Activated B cell treated with CpG ODN at 0.5 μM for 24 hours (primary cell): ENCODE measurements at places on chromosomes 1 and 21. TPM values are rescaled to one million over a fixed set of nuclear protein-coding genes. Genes with fewer than 3 reads are reported as not detected.

Gene CCDC185
- total RNA-seq: not detected in 2 replicates

Gene PSEN2
- 13.4 and 14.3 TPM in 2 replicates for total RNA-seq

Gene TMPRSS2
- not detected in 2 replicates for total RNA-seq

Gene CYP4A22
- total RNA-seq: not detected in 2 replicates

Gene ANGPTL3
- total RNA-seq: not detected in 2 replicates

Gene IBA57
- 10.8 and 14.5 TPM in 2 replicates for total RNA-seq

GRCh38 chr1:12170263-12170671, 3.5 kb downstream of the TNFRSF1B start:
- no peak for DNase-seq

GRCh38 chr1:24640288-24640687, 2.8 kb upstream of the SRRM1 start:
- no peak for DNase-seq

- DNase-seq: no peak
Measured at GRCh38 chr1:245322673-245323072, 167.9 kb downstream of the KIF26B start.

DNA sequence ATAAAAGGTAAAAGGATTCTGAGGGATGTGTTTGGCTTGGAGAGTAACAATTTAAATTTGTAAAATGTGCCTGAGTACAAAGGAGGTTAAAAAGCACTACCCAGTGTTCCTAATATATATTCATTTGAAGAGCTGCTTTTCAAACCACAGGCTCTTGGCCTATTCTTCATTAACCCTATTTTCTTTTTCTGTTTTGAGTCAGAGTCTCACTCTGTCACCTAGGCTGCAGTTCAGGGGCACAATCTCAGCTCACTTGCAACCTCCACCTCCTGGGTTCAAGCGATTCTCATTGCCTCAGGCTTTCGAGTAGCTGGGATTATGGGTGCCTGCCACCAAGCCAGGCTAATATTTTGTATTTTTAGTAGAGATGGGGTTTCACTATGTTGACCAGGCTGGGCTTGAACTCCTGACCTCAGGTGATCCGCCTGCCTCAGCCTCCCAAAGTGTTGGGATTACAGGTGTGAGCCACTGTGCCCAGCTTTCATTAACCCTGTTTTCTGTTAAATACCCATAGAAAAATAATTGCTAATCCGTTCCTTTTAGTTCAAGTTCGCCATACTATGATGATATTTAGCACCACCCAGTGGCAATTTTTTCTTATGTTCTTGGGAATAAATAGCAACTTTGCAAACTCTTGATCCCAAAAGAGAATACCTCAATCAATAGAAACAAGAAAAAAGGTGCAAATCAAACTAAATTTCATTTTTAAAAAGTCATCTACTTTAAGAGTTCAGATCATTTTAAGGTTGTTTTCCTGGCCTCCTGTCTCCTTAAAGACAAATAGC, 30.5 kb downstream of the ZBTB8OS start:
- no peak for DNase-seq

DNA sequence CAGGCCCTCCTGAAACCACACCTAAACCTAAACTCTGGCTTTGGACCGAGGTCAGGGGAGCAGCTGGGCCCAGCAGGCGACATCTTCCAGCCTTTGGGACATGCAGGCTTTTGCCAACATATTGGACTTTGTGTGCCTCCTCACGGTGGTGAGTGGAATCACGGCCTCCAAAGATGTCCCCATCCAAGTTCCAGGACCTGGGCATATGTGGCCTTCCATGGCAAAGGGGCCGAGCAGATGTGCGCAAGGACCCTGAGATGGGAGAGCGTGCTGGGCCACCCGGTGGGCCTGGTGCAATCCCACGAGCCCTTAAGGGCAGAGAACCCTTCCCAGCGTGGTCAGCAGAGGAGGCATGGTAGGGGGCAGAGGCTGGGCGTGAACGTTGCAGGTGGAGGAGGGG, 160.8 kb upstream of the C1orf174 start:
- no peak for DNase-seq

DNA sequence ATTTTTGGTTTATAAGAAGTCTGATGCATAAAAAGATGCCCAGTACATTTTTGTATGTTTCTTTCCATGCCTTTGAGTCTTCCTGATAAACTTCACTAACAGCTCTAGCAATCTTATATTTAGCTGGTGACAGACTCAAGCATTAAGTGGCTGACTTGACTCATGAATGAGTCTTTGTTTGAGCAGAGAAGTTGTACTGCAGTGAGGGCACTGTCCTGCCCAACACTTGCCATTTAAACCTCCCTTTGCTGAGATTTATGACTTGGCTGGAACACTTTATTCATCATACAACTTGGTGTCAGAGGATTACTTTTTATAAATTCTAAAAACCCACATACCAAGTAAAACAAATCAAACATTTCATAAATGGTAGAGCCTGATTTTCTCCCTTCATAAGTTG, 14.6 kb upstream of the CAMSAP2 start:
- no peak for DNase-seq
